Activated CD8-positive, alpha-beta memory T cell treated with anti-CD3 and anti-CD28 coated beads for 1 hour (primary cell): ENCODE measurements at places on chromosomes 16 and 17.

DNA sequence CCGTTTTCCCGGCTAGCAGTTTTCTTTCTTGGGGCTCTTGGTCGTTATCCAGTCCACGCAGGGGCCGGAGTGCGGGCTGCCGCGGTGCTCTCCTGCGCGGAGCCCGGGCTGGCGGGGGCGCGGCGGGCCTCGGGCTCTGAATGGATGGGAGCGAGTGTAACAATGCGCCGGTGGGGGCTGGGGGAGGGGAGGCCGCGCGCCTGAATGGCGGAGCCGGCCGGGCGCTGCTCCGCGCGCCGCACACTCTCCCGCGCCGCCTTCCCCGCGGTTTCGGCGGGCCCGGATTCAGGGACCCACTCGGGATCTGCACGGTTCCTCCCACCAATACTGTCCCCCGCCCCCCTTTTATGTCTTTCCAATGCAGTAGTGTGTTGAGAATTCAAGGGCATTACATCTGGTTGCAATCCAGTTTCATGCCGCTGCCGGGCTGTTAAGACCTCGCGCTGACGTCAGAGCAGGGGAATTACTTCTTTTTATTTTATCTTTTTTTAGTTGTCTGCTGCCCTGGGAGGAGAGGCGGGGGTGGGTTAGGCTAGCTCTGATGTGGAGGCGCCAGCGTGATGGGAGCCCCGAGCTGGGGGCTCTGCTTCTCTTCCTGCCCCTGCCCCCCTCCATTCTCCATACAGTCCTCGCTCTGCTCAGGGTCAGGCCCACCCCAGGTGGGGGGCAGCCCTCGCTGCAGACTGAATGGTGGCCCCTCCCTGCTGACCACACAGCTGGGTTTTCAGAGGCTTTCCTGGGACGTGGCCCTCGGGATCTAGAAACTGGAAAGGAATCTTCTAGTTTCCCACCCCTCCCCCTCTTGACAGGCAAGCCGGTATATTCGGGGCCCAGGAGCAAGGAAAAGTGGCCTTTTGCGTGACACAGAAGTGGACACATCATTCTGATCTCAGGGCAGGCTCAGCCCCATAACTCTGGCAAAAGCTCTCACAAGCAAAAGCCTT, 1.8 kb downstream of the RAI1 start:
- DNase-seq, result peak; percentile 60

DNA sequence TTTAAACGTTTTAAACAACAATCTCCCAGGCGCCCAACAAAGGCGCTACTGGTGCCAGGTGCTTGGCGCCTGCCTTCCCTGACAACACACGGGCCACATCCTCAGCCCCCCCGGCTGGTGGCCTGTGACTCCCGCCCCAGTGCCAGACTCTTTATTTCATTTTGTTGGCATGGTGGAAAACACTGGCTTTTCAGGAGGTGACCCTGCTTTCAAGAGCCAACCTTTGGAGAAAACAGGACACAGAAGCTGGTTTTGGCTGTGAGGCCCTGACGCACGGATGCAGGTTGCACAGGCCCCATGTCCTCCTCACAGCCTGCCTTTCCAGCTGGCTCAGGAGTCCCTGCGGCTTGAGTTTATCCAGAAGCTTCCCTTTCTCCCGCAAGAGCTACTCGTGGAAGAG, 100.0 kb downstream of the METRNL start:
- DNase-seq, result no peak

- DNase-seq, result no peak
Measured at GRCh38 chr17:75689441-75689873, 22.3 kb downstream of the SAP30BP start.

DNA sequence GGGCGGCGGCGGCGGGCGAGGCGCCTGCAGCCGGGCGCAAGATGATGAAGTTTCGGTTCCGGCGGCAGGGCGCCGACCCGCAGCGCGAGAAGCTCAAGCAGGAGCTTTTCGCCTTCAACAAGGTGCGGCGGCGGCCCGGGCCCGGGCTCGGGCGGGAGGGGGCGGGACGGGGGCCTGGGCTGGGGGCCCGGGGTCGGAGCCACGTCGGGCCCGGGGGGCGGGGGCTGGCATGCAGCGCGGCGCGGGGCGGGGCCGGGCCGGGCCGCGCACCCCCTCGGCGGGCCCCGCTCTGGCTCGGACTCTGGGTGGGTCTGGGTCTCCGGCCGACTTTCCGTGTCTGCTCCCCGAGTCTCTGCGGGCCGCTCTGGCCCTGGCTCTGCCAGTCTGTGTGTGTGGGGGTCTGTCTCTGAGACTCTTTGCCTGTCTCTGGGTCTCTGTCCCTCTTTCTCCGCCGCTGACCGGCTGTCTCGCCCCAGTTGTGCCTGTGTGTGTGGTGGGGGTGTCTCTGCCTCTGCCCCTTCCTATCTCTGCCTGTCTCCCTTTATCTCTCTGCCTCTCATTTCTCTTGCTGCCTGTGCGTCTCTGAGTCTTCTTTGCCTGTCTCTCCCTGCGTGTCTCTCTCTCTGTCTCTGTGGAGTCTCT, 328 bp downstream of the LLGL1 start:
- DNase-seq, result no peak

DNA sequence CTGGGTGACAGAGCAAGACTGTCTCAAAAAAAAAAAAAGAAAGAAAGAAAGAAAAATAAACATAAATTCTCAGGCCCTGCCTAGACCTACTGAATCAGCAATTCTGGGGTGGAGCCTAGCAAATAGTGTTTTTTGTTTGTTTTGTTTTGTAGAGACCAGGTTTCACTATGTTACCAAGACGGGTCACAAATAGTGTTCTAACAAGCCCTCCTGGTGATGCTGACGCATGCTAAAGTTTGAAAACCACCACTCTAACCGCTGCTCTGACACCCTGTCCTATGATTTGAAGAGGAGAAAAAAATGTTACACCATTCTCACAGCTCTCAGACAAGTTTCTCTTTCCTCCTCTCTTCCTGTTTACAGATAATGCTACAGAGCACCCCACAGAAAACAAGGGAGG, 1.5 kb downstream of the MRPL10 start:
- DNase-seq, result no peak

DNA sequence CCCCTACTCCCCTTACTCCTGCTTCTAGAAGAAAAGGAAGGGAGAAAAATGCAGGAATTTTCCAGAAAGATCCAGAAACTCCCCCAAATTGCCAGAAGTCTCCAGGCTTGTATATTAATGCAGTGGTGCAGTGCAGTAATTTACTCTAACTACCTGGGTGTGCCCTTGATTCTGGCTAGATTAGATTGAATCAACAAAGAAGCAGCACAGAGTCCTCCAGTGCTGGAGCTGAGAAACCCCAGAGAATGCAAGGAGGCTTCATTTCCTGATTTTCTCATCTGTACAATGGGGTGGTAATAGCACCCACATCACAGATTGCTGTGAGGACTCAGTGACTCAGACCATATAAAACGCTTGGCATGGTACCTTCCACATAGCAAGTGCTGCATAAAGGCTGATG, 247.3 kb upstream of the RPL38 start:
- DNase-seq, result no peak

- peak; percentile 69 for DNase-seq
Measured at GRCh38 chr17:67378454-67379250, 1.6 kb downstream of the PITPNC1 start.

- no peak for DNase-seq
Measured at GRCh38 chr17:73182616-73183310, 10.1 kb upstream of the COG1 start.

DNA sequence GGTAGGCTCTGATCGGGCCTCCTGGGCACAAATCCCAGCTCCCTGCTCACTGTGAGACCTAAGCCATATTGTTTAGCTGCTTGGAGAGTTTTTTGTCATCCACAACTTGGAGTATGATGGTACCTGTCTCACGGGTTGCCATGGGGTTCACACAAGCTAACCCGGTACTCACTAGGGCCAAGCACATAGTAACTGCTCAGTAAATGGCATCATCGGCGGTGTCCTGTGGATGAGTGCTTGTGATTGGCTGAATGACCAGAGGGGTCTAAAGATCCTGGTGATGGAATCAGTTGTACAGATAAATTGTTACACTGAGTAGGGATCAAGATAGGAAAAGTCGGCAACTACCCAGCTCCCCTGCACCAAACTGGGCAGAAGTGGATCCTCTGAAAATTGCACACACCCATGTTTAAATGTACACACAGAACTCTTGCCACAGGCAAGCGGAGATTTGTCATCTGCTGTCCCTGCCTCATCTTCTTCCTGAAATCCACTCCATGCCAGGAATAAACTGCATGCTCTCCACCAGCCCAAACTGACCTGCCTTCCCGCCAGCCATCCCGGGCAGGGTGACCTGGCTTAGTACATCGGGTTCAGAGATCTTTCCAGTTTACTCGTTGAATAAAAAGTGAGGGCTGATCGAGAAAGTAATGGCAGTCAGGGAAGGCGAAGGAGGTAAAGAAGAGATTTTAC, 6.5 kb downstream of the MAPT start:
- no peak for DNase-seq

DNA sequence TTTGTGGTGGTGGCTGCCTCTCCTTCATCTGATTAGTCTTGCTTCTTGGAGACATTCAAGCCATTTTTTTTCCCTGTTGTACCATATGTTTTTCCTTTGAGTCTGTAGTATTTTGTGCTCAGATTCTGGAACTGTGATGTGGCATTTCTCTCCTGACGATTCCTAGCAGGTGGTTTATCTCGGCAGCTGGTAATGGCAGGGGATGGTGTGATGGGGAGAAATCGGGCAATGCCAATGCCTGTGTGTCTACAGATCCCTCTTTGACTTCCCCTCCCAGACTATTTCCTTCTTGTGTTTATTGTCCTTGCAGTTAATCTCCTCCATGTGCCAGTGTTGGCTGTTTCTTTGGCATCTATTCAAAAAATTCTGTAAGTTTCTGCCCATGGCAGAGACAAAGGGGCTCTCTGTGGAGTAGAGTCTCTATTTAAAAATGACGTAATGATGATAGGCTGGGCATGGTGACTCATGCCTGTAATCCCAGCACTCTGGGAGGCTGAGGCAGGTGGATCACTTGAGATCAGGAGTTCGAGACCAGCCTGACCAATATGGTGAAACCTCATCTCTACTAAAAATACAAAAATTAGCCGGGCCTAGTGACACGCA, 90.2 kb upstream of the ERCC4 start:
- DNase-seq, result no peak

DNA sequence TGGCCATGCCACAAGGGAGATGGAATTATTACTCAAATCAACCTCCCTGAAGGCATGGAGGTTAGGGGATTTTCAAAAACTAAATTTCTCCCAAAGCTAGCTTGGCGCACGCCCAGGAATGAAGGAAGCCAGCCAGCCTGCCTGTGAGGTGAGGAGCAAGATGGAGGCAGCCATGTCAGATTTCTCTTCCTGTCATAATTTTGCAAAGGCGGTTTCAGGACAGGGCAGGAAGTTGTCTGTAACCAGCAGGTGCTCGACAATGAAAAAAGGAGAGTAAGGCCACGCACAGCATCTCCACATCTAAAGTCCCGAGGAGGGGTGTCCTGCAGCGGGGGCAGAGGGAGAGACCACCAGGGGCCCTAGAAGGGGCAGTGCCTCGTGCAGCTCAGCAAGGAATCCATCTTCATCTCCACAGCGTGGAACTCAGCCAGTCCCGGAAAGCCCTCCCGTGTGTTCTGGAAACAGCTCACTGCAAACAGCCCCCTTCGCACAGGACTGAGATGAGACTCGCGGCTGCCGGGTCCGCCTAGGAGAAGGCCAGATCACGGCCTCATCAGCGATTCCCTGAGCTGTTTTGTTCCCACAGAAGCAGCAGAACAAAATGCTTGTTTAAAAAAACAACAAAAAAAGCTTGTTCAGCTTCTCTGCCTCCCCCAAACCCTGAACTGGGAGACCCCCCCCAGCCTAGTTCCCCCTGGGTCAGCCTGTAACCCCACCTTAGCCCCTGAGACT, 47.8 kb downstream of the SLC7A5 start:
- DNase-seq, result no peak

DNA sequence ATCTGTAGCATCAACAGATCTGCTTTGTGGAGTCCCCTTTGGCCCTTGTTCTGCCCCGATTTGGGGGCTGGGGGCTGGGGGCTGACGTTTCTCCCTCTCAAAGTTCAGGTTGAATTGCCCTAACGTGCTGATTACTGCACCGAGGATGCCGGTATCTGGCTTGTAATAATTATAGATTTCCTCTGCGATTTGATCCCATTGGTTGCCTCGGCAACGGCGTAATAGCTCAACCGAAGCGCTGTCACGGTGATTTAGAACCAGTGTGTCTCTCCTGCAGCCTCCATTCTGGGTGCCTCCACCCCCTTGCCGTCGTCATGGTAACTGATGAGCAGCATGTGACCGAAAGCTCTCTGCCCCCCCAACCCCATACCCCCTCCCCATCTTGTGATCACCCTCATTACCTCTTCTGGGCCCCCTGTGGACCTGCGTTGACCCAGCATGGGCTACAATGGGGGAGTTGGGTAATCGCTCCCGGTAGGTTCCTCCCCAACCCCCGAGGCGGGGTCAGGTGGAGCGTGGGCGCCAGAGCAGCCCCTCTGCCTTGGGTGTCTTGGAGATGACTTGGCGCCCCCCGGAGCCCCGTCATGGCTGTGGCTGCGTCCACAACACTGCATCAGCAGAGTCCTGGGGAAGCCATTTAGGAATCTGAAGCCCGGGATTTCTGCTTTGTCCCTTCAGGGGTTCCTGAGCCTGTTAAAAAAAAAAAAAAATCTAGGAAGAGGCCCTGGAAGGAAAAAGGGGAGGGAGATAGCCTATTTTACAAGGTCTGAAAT, 38.4 kb downstream of the ABAT start:
- DNase-seq, result no peak

GRCh38 chr17:67747681-67748235, 30.0 kb downstream of the NOL11 start:
- DNase-seq, result no peak

DNA sequence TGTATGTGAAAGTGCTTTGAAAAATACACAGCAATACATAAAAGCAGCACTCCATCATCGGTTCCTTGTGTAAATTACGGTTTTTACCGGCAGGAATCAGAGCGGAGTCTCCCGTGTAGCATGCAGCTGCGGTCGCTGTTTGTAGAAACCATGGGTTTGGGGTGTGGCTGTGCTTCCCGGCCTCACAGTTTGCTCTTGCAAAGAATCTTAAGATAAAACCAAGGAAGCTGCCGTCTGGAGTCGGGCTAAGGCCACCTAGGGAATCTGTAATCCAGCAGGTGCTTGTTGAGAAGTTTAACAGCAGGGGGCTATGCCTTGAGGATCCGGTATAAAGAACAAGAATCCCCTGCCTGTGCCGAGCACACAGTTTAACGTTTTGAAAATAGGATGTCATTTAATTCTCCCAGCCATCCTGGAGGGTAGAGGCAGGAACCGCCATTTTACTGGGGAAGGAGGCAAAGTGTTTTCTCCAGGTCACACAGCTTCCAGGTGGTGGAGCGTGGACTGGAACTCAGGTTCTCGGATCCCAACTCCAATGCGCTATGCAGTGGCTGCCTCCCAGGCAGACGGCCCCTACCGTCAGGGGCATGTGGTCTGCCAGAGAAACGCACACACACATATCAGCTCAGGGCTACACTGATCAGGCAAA, 6.0 kb upstream of the TLCD3A start:
- no peak for DNase-seq

- no peak for DNase-seq
Measured at GRCh38 chr17:78340183-78340955, 19.5 kb downstream of the SOCS3 start.

GRCh38 chr16:78183437-78184237, 84.2 kb downstream of the WWOX start:
- DNase-seq, result no peak

GRCh38 chr17:74326506-74326905, 480 bp downstream of the KIF19 start:
- no peak for DNase-seq
